ENCODE measurements at places on chromosomes 12 and 14.
A peak's percentile ranks its signal among the peaks of the same experiment; 100 is the strongest.

- DNase-seq = no peak
These were observed 17.8 kb downstream of the CDK2AP1 start for GRCh38 chr12:123253641-123254459.

DNA sequence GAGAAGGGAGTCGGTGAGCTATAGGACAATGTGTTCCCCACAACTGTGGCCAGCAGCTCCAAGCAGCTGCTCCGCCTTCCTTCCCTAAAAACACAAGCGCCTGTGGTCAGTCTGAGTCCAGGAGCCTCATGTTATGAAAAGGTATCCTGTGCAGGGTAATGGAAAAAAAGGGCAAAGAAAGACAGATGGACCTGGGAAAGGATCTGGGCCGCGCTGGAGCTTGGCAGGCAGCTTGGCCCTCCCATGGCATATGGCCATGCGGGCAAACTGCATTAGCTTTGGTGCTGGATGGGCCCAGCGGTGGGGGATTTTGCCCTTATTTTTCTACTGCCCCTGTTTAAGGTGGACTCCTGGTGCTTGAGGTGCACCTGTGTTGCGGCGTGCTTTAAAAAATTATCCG lies 23.7 kb upstream of the CHST11 start:
- no peak for DNase-seq

- DNase-seq = no peak
These were observed 60.5 kb upstream of the USP44 start for GRCh38 chr12:95611676-95612309.

DNA sequence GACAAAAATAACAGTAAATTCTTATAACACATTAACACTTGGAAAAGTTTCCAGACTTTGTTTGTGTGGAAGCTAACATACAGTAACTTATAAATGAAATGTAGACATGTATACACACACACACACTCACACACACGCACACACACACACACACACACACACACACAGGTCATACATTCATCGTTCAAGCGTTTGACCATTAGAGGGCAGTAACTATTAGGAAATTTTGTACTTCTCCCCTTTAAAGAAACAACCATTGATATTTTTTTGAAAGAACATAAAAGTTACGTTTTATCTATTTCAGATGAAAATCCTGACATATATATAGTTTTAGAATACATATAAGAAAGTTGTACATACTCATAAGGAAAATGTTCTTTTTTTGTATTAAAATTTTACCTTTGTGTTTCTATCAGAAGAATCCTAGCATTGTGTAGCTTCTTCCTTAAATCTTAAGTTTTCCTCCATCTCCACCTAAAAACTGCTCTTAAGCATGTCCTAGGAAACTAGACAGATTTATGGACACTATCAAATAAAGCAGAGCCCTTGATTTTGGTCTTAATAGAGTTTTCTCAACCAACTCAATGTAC lies 29.0 kb downstream of the PTPRQ start:
- DNase-seq = peak; percentile 38

DNA sequence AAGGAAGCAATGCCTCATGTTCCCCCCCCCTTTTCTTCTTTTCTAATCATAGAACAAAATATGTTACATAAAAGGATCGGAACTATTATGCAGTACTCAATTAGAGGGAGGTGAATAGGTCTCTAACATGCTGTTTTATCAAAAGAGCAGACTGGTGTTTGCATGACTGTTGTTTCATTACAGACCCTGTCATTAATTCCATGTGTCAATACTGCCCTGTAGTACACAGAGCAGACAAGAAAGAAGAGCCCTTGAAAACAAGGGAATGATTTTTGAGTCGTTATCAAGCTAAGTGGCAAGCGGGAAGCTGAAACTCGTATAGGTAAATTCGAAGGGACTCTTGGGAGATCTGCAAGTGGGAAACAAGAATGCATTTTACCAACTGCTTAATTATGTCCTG lies 76.9 kb upstream of the TMEM263 start:
- DNase-seq = no peak

- peak; percentile 100 for DNase-seq
These were observed at the start of gene PRMT5 for GRCh38 chr14:22929104-22929960. TSS of gene PRMT5 (minus strand) at chr14:22929376. CDS start at chr14:22929361, 15 bp downstream.

DNA sequence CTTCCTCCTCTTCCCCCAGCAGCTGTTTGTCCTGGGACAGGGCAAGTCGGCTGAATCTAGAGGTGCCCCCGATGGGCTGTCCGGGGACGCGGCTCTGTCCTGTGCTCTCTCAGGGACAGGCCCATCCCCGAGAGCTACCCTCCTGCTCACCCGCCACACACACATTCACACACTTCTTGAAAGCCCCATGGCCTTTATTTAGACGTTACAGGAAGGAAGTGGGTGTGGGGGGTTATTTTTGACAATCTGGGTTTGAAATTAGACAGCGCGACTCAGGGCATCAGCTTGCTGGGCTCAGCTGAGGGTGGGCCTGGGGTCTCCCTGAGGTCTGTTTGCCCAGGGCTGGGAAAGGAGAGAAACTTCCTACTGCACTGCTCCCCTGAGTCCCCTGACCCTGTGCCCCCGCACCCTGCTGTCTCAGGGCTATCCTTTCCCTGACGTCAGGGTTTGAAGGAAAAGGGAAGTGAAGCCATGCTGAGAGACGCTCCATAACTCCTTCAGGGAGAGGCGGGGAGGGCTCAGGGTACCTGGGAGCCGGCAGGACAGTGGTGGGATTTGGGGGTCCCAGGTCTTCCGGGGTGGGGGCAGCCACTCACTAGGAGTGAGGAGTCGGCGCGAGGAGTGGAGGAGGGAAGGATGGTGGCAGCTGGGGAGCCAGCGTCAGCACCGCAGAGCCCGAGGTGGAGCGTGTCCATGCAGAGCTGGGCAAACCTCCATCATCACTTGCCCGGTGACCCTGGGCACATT lies 8.1 kb downstream of the PTPN6 start:
- DNase-seq = no peak

GRCh38 chr12:29316752-29317151 lies 64.2 kb downstream of the ERGIC2 start:
- no peak for DNase-seq

DNA sequence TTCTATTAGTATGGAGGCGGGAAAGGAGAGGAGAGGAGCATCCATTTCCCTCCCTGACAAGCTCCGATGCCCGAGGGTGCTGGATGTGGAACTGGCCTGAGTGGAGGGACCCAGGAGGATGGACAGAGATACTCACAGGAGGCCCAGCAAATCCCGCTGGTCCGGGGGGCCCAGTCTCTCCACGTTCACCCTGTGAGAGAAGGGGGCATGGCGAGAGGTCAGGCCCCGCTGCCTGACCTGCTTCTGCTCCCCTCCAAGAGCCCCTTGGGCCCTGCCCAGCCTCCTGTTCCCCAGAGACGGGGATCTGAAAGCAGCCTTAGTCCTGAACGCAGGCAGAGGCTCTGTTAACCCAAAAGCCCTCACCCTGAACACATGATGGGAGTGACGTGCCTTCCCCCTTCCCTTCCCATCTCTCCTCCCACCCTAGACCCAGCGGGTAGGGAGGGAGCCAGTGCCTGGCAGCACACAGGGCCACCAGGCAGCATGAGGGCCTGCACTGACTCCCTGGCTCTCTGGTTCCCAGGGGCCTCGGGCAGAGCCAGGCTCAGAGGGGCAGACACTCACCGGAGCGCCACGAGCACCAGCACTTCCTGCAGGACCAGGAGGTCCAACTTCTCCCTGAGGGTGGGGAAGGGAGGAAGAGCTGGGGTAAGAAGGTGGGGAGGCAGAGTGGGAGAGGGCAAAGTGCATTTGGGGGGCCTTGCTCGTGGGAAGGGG lies 17.5 kb downstream of the TMEM106C start:
- no peak for DNase-seq

DNA sequence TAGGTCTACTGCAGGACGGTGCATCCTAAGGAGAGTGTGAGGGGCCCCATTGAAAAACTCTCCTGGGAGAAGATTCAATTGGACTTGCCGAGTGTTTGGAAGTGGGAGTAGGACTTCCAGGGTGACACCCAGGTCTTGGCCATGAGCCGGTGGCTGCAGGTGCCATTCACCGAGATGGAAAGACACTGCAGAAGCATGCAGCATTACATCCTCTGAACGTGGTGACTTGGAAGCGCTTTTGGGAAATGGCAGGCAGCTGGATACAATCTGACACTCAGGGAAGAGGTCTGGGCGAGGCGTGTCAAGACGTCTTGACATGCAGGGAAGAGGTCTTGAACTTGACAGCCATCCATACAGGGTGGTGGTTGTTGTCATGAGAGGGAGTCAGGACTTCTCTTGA lies 126.9 kb downstream of the PAPOLA start:
- DNase-seq = no peak

- DNase-seq = no peak
These were observed 72.6 kb downstream of the AACS start for GRCh38 chr12:125137766-125138344.

All from HS-27A (cell line).